Stimulated activated CD4-positive, alpha-beta T cell treated with anti-CD3 and anti-CD28 coated beads, Interleukin-1b, Interleukin-23, amount 100 ng/mL, for 1 hour (primary cell): ENCODE measurements at places on chromosomes 6 and 20.

- DNase-seq, result no peak
Measured at GRCh38 chr6:163530406-163530805, 115.9 kb downstream of the QKI start.

DNA sequence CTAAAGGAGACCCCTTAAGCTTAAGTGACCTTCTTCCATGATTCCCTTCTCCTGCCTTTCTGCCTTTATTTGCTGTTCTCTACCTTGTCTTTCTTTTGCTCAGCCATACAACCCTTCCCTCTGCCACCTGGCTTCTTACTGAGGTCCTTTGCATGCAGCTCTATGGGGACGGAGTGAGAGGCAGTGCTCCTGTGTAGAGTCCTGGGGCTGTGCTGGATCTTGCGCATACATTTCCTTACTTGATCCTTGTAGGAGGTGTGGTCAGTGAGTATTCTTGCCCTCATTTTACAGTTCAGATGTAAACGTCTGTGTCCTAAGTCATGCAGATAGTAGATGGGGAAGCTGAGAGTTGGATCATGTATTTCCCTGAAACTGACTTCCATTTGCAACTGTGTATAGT lies 5.7 kb downstream of the SASH1 start:
- DNase-seq, result no peak

GRCh38 chr20:1357921-1358671 lies 29.2 kb upstream of the SDCBP2 start:
- no peak for DNase-seq

GRCh38 chr6:133756078-133756695 lies 132.7 kb upstream of the TCF21 start:
- DNase-seq, result no peak

GRCh38 chr20:61251529-61252393 lies at the start of gene CDH4:
Gene CDH4, plus strand, starts transcription at chr20:61252261.
- DNase-seq, result no peak

GRCh38 chr20:48817367-48818030 lies 10.3 kb downstream of the PREX1 start:
- no peak for DNase-seq

DNA sequence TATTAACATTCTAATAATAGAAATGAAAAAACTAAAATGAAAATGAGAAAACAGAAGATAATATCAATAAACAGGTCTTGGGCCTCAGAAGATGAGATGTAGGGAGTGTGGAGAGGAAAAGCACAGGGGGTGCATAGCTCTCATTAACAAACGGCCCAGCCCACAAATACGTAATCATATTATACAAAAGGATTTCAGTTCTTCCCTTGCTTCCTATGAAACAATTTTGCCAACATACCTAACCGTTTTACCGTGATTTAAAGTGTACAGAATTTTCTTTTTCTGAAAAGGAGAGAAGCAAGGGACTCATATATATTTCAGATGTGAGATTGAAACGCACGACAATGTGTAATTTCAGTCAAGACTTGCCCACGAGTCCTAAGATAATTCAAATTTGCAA lies 136.0 kb downstream of the HFE start:
- DNase-seq, result no peak

GRCh38 chr6:90021711-90022110 lies 127.4 kb downstream of the GJA10 start:
- no peak for DNase-seq

GRCh38 chr6:127854009-127854408 lies 46.8 kb downstream of the THEMIS start:
- DNase-seq, result no peak

- DNase-seq, result no peak
Measured at GRCh38 chr6:89297695-89298351, 17.3 kb downstream of the GABRR2 start.

GRCh38 chr6:4256969-4257368 lies 121.6 kb upstream of the ECI2 start:
- no peak for DNase-seq

DNA sequence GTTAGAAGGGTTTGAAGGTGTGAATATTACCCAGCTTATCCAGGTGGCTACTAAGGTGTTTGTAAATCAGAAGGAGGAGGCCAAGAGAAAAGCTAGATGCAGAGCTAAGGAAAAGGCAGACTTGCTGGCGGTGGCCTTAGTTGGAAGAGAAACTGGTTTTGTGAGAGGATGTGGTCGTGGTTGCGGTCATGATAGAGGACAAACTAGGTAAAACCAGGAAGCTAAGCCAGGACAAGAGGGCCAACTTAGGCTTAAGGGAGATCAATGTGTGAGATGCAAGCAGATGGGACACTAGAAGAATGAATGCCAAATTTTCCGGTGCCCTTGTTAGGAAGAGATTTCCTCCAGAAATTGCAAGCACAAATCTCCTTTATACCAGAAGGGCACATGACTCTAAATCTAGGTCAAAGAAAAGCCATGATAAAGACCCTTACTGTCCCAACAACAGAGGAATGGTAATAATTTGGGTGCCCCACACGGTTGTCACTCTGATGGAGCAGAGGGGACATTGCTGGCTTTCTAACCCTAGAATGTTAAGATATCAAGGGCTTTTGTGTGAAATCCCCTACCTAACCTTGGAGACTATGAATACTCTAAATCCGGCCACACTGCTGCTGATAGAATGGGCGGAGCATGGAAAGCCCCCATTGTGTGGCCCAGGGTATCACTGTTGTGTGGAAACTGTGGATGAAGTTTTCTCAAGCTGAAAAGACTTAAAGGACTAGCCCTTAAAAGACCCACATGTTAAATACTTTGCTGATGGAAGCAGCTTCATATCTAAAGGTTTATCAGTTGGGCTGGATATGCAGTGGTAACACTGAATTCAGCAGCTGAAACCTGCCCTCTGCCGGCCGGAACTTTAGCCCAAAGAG lies 7.8 kb downstream of the IL22RA2 start:
- DNase-seq, result no peak

- DNase-seq, result no peak
Measured at GRCh38 chr20:2761885-2762284, 38.5 kb downstream of the CPXM1 start.

DNA sequence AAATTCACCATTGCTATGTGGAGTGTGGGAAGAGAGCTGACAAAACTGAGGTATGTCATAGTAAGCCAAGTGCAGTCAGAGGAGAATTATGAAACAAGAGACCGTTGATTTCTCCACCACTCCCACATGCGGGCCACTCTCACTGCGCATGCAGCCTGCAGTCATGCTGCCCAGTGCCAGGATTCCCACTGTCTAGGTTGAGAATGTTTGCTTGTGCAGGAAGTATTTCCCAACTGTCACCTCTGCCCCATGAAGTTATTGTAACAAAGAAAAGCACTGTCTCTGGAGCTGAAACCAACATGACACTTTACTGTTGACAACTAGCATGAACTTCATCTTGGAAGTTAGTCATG lies 18.7 kb upstream of the SFT2D1 start:
- no peak for DNase-seq

DNA sequence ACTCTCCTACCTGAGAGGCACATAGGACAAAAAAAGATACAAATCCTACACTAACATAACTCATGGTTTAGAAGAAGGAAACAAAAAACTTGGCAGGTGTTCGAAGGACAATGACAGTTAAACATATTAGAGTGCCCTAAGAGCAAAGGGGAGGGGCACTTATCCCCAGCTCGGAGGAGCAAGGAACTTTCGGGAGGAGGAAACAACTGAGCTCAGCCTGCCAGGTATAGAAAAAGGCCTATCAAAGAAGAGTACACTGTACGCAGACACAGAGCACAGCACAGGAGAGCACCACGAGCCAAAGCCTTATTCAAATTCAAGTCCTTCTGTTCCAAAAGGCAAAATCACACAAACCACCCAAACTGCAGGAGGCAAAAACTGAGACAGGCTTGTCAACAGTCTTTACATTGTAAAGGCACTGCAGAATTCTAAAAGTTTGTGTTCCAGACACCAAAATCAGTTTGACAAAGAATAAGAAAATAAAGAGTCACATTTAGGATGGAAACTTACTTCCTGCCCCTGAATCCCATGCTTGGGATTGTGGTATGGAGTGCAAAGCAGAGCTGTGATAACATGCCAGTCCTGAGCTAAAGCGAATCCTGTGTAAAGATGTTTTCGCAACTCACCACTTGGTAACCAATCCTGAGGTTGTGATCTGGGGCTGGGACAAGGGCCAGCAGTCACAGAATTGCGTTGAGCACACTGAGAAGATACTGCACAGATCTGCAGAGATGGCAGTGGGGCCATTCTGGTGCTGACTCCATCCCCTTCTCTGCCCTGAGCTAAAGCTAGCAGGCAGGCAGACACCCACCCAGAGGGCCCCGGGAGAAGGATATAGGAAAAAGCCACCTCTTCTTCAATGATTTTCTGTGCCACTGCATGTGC lies 108.6 kb downstream of the CHD6 start:
- no peak for DNase-seq

- peak; percentile 5 for DNase-seq
Measured at GRCh38 chr6:87436435-87436834, 28.7 kb downstream of the CFAP206 start.

DNA sequence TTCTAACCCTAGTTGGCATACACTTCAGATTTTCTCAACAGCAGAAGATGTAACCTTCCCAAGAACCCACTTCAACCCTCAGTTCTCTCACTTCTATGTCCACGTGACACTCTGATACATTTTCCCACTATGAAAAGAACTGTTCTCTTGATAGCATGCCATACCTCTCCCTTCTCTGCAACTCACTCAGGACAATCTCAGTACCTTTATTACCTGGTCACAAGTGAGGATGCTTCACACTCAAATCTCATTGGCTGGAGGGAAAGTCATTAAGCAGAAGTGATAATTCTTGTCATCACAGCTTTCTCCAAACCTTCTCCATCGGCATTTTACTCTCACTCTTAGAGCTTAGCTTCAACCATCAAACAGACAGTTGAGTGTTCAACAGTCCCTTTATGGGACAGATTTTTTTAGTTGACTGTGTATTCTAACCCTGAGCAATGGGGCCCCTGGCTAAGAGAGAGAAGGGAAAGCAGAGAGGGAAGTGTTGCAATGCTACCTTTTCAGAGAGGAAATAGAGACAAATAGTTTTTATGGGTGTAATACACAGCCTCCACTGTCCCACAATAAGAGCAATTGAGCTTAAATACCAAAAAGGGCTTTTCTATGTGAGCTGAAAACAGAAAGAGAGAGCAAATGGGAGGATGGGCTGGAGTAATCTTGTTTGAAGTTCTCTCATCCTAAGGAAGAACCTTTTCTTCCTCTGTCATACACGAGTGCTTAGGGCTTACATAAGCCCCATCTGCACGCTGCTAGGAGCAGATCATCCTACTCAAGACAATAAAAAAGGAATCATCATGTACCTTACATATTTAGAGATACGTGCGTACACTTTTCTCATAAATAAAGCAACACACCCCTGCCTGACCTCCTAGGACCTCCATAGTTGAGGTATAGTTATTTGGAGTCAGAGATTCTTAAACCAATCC lies 16.0 kb downstream of the HLA-DPA1 start:
- no peak for DNase-seq

DNA sequence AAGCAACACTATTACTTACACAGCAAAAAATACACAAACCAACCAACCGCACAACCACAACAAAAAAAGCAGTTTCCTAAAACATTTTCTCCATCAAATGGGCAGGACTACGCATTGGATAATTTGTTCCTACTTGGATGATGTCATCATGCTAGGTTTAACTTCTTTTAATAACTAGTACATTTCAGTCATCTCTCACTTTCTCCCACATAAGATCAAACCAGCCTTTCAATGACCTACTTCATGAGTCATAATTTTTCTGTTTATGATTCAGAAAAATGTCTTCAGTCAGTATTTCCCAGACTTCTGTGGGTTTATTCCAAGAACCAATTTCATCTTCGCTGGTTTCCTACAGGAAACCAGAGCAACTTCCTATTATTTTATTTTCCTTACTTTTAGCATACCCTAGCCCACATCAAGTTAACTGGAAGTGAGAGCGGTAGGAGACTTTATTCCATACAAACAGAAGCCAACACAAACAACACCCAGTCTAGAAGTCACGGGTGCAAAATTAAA lies 134.2 kb downstream of the GMDS start:
- DNase-seq, result no peak

DNA sequence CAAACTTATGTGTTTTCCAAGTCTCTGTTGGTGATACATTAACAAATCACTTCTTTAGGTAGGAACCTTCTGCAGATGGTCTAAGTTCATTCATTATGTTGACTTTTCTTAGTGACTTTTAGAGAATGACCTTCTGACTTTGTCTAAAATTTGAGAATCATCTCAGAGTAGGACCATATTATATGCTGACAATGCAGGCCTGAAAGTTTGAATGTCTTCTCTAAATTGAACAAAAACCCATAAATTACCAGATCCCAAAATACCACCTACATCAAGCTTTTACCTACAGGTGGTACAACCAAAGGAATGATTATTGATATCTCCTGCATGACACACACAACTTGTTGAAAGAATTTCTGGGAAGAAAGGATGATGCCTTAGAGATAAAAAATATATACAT lies 191.5 kb downstream of the SOD2 start:
- no peak for DNase-seq

- no peak for DNase-seq
Measured at GRCh38 chr20:20683481-20684321, 28.7 kb downstream of the RALGAPA2 start.

- DNase-seq, result peak; percentile 16
Measured at GRCh38 chr6:39228992-39229767, at the start of gene KCNK5. Gene KCNK5, minus strand, starts transcription at chr6:39229475. Its CDS starts 364 bp downstream, at chr6:39229111.

DNA sequence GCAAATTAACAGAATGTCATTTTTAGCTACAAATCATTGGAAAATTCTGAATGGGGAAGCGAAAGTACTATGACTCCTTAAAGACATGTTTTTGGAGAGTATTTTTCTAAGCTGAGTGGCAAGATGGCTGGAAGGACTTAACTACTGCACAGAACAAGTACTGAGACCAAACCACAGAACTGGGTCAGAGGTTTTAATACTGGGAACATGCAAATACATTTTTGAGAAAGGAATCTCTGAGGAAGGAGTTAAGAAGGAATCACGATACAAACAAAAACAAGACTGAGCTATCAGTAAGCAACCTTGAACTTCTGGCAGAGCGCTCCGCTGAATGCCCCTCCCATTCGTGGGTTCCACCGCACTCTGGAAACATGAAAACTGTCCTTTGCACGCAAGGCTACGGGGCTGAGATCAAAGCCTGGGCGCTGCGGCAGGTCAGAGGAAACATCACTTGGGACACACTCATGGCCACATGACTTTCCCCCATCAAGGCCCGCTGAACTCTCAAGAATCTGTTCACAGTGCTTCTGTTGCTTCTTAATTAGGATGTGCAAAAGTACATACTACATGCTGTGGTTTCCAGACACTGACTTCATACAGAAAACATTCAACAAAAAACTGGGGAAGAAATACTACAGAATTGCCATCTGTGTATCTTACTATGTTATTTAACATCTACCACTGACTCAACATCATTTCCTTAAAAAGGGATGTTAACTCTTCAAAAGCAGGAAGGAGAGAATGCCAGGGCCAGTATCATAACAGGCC lies 27.8 kb downstream of the SLC23A2 start:
- no peak for DNase-seq

DNA sequence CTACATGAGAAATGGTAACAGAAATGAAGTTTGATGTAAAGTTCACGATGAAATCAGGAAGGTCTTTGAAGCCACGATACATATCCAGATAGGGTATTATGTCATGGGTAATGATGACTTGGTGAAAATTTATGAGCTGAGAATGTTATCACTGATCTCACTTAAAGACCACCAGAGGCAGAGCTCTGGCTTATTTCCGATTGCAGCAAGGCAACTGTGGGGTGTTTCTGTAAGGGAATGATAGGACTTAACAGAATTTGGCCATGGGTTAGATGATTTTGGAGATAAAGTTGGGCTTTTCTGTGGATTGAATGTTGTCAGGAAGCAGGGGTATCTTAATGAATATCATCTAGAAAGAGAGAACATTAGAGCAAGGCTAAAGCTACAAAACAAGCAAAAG lies 508.4 kb downstream of the HDGFL1 start:
- DNase-seq, result no peak

GRCh38 chr6:163370464-163371117 lies 43.9 kb upstream of the QKI start:
- DNase-seq, result no peak
